ENCODE measurements at places on chromosomes 16 and 17. TPM values are rescaled to one million over a fixed set of nuclear protein-coding genes. Genes with fewer than 3 reads are reported as not detected.

- H3K36me3 ChIP-seq: peaks cover 27% of the 10 kb centered on the region
- H3K4me1 ChIP-seq: no peaks in the 10 kb centered on the region
- no peak overlapping the region for H3K27ac ChIP-seq
Observed at GRCh38 chr17:4072487-4073157, 70.2 kb downstream of the ZZEF1 start.

GRCh38 chr17:82933911-82934310 lies 94.1 kb upstream of the ZNF750 start:
- H3K4me1 ChIP-seq: peaks cover 5% of the 10 kb centered on the region

DNA sequence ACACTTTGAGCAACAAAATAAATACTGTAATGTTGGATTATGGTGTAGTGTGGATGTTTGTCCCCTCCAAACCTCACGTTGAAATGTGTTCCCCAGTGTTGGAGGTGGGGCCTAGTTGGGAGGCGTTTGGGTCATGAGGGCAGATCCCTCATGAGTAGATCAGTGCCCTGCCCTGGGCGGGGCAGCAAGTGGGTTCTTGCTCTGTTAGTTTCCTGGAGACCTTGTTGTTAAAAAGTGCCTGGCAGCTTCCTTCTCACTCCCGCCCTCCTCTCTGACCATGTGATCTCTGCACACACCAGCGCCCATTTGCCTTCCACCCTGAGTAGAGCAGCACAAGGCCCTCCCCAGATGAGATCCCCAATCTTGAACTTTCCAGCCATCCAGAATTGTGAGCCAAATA lies 67.7 kb downstream of the MPRIP start:
- H3K27ac ChIP-seq: peak overlapping the region; percentile 49
- DNase-seq: no peak
- H3K4me1 ChIP-seq: peaks cover 15% of the 10 kb centered on the region
- H3K27me3 ChIP-seq: no peaks in the 10 kb centered on the region
- H3K36me3 ChIP-seq: no peaks in the 10 kb centered on the region

DNA sequence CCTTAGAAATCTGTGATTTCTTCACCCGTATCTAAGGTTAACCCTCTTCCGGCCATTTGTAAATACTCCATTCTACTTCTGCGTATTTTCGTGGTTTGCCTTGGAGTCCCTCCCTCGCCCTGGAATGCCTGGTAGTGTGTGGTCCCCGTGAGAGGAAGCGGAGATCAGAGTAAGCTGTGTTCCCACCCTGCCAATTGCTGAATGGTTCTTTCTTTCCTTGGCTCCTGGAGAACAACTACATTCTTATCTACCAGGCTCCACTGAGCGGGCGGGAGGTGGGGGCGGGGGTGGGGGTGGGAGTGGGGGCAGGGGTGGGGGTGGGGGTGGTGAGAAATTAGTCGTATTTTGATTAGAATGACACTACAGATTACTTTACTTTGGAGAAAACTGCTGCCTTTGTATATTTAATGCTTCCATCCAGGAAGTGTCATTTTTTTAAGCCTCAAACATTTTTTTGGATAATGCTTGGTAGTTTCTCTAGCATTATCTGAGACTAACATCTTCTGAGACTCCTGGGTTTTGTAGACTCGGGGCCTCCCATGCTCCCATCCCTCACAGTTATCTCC lies 20.9 kb upstream of the FASN start:
- peaks cover 28% of the 10 kb centered on the region for H3K4me1 ChIP-seq
- H3K27ac ChIP-seq: peak overlapping the region; percentile 94
- H3K27me3 ChIP-seq: no peaks in the 10 kb centered on the region
- H3K36me3 ChIP-seq: peaks cover 7% of the 10 kb centered on the region
- H3K4me3 ChIP-seq: peak overlapping the region; percentile 46
- DNase-seq: no peak

SLC13A2 gene
- 0.29 TPM for total RNA-seq

KRTAP4-5 gene
- total RNA-seq: not detected

MOSMO gene
- total RNA-seq: 15.7 TPM

CD300LG gene
- not detected for total RNA-seq

Measured in progenitor cell of endocrine pancreas (in vitro differentiated cells).